ENCODE measurements at places on chromosomes 6 and 20.

GRCh38 chr20:22810626-22811569 is 224.2 kb upstream of the SSTR4 start:
- no peak for DNase-seq

DNA sequence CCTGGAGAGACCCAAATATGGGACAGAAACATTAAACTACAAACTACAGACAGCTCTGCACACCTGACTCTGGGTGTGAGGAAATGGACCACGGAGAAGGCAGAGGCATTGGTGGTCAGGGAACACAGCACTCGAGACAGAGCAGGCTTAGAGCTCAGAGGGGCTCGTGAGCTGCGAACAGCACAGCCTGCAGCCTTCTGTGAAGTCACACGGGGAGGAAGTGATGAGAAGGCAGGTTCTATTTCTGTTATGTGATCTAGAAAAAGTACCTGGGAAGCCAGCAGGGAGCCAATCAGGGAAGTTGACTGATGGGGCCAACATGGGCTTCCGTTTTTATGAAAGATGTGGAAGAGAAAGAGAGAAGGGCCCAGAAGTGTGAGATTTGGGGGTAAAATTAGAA is 88.9 kb upstream of the SNAP25 start:
- no peak for DNase-seq

GRCh38 chr20:63238514-63239125 is 2.9 kb downstream of the BIRC7 start:
- no peak for DNase-seq

DNA sequence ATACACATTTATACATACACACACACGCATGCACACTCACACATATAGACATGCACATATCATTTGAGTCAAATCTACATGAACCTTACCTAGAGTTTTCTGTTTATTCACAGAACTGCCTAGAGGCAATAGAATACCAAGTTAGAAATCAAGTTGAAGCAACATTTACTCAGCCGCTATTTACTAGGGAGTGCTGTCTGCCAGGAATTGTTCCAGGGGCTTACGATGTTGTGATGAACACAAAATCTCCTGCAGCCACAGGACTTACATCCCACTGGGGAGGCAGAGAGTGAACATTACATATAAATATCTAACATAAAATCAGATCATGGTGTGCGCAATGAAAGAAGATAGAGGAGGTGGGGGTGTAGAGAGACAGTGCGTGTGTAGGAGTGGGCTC is 80.4 kb downstream of the GCLC start:
- DNase-seq = no peak

- no peak for DNase-seq
Observed at GRCh38 chr6:4511641-4512020, 264.6 kb upstream of the CDYL start.

DNA sequence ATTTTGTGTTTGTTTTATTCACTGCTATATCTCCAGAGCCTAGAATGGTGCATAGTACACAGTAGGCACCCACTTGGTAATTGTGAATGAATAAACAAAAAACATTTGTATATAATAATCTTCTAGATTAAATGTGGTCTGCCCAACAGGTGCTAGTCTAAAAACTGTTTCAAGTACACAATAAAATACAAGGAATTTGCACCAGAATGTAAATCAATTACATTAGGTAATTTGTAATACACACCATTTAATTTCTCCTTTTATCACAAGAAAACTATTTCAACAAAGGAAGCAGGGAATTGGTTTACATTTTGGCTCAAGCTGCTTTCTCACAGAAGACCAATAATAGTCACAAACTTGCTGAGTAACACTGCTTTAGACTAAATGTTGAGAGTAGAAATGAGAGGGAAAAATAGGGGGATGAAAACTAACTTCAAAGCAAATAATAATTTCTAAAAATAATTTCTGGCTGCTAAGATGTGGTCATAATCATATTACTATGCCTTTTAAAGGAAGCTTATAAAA is 22.1 kb downstream of the RUNX2 start:
- no peak for DNase-seq

DNA sequence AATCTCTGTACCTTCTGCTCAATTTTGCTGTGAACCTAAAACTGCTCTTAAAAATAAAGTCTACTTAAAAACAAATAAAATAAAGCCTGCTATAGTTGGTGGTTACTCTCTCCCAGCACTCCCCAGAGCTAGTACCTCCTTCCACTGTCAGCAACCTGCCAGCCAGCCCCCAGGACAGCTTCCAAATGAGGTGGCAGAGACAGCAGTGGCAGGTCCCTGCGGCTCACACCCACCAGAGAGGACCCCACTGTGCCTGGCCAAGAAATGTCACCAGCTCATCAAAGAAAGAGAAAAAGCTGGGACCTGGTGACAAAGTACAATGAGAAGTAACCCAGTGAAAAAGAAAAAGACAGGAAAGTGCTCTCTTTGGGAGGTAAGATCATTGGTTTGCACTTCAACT is 15.2 kb downstream of the APMAP start:
- DNase-seq = no peak

- DNase-seq = no peak
Observed at GRCh38 chr6:55963301-55963700, 87.9 kb upstream of the BMP5 start.

- DNase-seq = no peak
Observed at GRCh38 chr6:34146801-34147592, 1.1 kb upstream of the GRM4 start.

DNA sequence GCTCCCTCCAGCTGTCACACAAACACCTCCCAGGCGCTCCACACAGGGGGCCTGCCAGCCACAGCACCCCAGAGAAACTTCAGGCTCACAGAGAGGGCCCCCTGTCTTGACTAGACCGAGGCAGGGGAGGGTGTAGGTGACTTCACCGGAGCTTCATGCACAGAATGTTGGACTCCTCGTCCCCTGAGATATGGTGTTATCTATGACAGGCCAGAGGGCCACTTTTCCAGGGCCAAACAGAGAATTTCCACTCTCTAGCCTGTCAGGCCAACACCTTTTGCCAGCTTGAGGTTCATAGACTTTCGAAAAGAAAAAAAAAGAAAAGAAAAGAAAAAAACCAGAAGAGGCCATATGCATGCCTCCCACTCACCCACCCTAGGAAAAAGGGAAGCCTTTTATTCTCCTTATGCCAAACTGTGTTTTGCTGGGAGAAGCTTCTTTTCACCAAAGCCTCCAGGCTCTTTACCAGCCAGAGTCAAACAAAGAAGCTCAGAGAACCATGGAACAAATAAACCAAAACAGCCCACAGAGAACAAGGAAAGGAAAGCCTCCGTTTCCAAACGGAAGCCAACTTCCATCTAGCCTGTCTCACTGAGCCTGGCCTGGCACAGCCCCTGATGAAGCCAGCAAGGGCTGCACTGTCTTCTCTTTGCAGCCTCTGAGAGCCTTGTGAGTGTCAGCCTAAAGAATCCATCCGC is 313.2 kb upstream of the JARID2 start:
- no peak for DNase-seq

DNA sequence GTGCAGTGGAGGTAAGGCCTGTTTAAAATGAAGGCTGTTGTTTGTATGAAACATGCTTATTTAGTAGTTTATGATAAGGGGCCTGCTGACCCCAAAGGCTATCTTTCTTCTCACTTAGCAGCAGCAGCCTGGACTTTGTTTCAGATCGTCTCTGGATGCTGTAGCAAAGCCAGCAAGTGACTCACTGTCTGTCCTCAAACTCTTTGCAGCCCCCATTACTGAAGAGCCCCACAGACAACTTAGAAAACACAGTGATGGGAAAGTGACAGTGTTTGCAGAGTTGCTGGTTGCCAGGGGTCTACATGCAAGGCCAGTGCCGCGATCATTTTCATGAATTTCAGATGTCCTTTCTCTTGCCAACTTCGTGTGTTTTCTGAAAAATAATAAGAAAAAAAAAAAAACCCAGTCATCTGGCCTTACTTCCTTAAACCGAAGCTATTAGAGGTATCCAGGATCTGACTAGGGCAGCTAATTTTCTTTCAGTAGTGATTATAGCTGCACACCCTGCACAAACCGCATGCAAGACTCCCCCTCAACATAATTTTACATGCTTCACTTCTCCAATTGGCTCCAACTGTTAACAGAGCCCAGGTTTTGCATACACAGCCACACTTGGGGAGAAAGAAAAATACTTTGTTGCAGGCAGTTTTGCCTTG is 11.6 kb upstream of the F13A1 start:
- no peak for DNase-seq

- DNase-seq = no peak
Observed at GRCh38 chr20:37886851-37887297, 16.1 kb upstream of the VSTM2L start.

- DNase-seq = no peak
Observed at GRCh38 chr20:14885661-14886060, 548.2 kb upstream of the FLRT3 start.

GRCh38 chr20:22818636-22819035 is 216.5 kb upstream of the SSTR4 start:
- DNase-seq = no peak

GRCh38 chr20:33287884-33288283 is 4.9 kb downstream of the BPIFB1 start:
- DNase-seq = no peak

- no peak for DNase-seq
Observed at GRCh38 chr6:73207221-73207837, 18.0 kb downstream of the KHDC1L start.

- no peak for DNase-seq
Observed at GRCh38 chr6:130846501-130846900, 19.3 kb downstream of the SMLR1 start.

GRCh38 chr6:79762370-79762769 is 131.2 kb downstream of the SH3BGRL2 start:
- no peak for DNase-seq

- DNase-seq = no peak
Observed at GRCh38 chr6:40844246-40844645, 194.8 kb downstream of the UNC5CL start.

DNA sequence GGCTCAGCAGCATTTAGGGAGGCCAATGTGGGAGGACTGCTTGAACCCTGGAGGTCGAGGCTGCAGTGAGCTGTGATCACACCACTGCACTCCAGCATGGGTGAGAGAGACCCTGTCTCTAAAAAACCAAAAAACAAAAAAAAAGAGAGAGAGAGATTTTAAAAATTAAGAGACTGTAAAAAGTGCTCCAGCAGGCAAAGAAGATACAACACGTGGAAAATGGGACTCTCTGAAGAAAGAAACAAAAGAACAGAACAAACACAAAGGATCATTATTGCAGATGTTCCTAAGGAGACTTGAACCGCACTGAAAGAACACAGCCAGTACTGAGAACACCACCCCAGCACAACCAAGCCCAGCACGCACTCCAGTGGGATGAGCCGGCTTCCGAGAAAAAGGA is 74.2 kb downstream of the TAF4 start:
- DNase-seq = no peak

DNA sequence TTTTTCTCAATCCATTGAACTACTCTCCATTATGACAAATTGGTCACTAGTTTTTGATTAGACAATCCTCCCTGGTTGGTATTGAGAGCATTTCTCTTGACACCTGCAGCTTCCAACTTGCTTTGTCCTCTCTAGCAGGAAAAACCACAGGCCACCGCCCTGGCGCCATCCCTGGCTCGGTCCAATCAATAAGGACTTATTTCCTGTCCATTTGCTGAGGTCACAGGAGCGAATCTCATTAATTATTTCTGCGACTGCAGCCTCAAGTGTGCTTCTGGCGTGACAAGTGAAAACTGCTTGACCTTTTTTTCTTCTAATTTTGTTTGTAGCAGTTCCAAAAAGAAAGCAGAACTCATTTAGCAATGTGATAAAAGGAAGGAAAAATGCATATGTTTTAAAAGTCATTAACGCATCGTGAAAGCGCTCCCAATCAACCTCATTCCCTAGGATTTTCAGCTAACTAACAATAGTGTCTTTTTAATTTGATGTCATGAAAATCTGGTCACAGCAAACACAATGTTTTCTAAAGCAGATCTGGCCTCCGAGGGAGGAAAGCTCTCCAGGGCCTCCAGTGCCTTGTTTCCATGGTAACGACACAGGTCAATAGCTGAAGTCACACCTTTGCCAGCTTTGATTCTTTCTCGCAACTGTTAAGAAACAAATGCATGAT is 39.0 kb upstream of the BEND3 start:
- DNase-seq = no peak

DNA sequence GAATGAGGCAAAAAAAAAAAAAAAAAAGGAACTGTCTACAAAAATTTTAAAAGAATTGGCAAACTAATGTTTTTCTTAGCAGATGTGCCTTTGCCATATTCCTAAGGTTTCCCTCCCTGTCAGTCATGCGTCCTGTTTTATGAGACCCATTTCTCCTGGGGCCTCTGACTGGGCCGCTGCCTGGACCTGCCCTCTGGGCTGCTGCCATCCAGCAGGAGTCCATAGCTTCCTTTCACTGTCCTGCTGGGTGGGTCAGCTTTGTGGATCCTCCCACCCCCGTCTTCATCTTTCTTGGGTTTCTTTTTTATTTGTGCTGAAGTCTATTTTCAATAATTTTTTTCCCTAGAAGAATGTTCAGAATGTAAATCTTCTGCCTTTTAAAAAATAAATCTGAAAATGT is 110.8 kb upstream of the SCP2D1 start:
- peak; percentile 41 for DNase-seq

DNA sequence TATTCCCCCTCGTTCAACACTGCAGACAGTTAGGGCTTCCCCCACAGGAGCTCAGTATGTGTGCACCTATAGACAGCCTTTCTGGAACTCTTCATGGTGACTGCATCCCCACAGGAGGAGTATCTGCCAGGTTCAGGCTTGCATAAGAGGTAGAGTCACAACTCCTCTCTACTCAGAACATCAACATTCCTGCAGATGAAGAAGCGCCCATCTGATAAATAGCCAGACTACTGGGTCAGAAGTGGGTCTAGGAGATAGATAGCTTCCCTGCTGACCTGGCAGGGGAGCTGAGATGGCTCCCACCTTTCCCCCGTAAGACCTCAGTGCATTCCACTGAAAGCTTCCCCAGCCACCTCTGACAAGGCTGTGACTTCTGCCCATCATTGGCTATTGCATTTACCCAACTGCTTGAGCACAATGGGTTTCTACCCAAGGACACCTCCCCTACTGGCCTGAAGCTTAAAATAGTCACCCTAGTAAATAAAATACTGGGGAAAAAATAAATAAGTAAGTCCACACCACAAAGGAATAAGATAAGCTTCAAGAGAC is 125.1 kb downstream of the CDK19 start:
- DNase-seq = no peak

DNA sequence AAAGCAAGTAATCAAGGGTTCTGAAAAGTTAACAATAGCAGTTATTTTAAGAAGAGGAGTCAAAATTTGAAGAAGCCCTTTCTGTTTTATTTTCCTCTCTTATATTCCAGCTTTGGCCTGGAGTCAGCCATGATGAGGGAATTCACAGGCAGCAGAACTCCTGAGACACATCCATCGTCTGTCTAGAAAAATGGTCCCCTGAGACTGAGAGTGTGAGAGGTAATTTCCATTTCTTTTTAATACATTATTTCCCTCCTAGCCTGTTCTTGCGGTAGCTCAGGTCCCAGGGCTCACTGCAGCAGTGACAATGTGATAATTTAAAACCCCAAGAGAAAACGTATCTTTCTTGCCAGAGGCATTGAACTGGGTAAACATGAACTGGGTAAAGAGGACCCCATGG is 296.0 kb downstream of the SMOC2 start:
- no peak for DNase-seq
